ENCODE measurements at places on chromosomes 11 and 22.

DNA sequence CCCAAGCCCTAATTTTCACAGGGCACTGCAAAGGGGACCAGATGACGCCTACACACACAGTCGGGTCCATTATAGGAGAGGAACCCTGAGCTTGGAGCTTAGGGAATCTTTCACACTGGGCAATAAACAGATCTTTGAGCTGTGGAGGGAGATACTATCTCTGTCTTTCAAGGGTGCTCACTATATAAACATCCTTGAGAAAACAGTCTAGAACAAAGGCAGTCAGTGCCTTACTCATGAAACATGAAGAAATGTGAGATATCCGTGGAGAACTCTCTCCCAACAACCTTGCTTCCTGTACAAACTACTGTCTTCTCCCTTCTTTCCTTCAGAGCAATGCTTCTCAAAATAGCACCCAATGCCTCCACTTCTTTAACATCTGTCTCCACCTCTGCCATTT lies 109.0 kb upstream of the APOA1 start:
- DNase-seq: peak; percentile 51

DNA sequence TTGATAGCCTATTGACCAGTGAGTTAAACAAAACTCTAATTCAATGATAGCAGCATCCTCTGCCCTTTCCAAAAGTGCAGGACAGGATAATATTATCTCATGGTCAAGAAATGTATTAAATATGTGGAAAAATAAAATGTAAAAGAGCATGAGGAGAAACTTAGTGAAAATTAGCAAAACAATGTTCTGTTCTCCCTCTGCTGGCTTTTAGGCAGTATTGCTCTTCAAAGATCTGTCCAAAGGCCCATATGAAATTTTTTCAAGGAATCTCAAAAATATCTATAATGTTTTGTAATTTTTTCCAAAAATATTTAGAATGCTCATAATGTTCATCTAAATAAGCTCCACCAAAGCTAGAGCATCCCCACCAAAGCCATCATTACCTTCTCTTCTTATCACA lies 8.3 kb upstream of the ARL14EP start:
- peak; percentile 56 for DNase-seq

GRCh38 chr11:3796801-3797328 lies 489 bp downstream of the NUP98 start:
- DNase-seq: no peak

- peak; percentile 48 for DNase-seq
Observed at GRCh38 chr11:65496304-65497140, 2.3 kb upstream of the MALAT1 start.

GRCh38 chr22:28245579-28246224 lies 326.6 kb upstream of the PITPNB start:
- DNase-seq: no peak

GRCh38 chr11:111409915-111410314 lies 30.8 kb upstream of the POU2AF1 start:
- no peak for DNase-seq

GRCh38 chr11:106770489-106771085 lies 247.7 kb downstream of the GUCY1A2 start:
- peak; percentile 26 for DNase-seq

DNA sequence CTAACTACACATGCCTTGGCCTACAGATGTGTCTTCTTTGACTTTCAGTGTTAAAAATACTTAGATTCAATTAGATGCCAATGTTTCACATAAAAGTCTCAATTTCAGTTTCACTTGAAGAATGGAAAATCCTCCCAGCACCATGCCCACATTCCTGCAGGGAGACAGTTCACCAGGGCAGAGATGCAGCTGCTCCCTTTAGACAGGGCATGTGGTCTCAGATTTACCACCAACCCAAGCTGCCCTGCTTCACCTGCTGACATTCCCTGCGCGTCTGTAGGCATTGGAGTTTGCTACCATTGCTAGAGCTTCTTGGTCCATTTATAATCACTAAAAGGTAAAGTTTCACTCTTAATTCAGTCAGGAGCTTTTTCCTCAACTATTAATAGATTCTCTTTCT lies 113.9 kb downstream of the ARFGAP2 start:
- no peak for DNase-seq

DNA sequence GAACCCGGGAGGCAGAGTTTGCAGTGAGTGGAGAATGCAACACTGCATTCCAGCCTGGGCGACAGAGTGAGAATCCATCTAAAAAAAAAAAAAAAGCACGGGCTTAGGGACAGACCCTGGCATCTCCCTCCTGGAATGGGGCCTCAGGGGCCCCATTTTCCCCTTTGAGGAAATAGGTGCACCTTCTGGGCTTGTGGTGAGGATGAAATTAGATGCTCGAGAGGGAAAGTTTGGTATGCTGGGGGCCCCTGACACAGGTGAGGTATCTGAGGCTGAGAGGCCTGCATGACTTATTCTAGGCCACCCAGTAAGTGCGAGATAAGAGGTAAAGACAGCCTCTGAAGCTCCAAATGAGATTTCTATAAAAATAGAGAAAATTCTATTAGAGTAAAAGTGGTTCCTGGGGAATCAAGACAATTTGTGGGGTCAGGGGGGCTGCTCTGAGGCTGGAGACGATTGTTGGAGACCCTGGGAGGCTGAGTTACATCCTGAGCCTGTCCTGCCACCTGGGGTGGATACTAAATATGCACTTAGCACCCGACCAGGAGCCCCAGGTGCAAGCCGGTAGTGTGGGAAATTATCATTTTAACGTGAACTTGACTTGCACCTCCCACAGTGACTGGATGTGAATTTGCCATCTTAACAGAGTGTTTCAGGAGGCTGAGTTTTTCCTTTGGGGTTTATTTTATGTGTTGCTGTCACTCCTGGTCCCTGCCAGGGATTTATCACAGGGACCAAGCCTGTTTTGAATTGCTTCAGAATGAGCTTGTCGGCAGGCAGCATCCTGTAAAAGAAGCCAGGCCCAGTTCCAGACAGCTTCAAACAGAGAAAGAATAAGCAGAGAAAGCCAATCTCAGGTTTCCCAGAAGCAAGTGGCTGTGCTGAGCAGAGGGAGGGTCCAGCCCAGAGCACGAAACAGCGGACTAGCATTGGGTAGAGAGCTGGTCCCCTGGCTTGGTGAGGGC lies 48.4 kb upstream of the TSKU start:
- peak; percentile 29 for DNase-seq

DNA sequence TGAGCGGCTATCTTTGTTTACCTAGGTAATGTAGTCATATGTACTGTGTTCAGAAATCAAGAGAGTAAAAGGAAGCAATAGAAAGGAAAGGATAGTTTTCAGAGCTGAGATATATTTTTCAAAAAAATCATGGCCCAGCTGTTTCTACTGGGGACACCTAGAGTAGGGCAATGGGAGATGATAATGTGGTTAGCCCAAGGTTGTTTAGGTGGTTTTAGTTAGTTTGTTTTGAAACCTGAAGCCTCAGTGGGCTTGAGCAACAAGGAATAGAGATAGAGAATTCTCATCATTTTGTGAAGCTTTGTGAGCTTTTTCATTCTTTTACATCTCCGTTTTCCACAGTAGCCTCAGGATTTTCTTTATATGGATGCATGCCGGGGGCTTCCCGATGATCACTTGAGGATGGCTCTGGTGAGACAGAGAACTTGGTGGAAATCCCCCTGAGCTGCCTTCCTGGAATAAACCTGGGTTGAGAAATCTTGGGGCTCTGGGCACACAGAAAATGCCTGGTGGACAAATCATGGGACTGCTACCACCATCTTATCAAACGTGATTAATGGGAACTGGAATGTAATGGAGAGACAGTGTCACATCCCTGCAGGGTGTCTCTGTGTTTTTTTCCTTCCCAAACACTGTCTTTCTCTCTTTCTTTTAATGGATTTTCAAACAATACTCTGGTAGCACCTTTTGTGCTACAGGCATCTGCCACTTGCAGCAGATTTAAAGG lies 49.0 kb downstream of the ARHGAP42 start:
- peak; percentile 86 for DNase-seq

GRCh38 chr11:76649011-76649410 lies 21.5 kb downstream of the LRRC32 start:
- peak; percentile 34 for DNase-seq

- no peak for DNase-seq
Observed at GRCh38 chr11:35792148-35792845, 129.7 kb downstream of the TRIM44 start.

- DNase-seq: peak; percentile 82
Observed at GRCh38 chr11:111336582-111337256, 38.4 kb downstream of the POU2AF3 start.

GRCh38 chr11:36478700-36479329 lies 31.3 kb downstream of the TRAF6 start:
- peak; percentile 81 for DNase-seq

DNA sequence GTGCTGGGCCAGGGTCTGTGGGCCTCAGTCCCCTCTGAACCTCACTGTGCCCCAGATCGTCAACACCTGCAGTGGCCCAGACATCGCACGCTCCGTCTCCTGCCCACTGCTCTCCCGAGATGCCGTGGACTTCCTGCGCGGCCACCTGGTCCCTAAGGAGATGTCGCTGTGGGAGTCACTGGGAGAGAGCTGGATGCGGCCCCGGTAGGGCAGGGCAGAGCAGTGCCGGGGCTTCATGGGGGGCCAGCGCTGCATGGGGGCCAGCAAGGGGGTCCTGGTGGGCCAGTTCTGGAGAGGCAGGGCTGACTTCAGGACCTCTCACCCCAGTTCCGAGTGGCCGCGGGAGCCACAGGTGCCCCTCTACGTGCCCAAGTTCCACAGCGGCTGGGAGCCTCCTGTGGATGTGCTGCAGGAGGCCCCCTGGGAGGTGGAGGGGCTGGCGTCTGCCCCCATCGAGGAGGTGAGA lies 16.3 kb downstream of the EPS8L2 start:
- DNase-seq: no peak

DNA sequence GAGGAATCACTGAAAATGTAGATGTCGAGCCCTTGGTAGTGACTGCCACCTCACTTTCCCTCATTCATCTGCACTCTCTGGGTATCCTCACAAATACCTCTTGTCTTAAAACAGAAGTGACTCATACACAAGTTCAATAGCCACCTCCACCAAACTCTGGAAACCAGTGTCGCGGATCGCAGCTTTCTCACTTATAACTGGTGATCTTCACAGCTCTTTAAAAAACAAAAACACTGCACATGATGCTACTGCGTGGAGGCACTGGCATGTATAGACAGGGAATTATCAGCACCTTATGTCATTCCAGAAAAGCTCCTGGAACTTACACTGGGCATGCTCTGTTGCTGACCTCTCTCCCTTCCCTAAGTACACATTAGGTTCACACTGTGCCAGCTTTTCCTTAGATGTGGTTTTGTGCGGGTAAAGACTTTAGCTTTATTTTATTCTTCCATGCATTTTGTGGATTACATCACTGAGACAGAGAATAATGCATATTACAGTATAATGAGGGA lies 425.5 kb upstream of the CADM1 start:
- DNase-seq: no peak

DNA sequence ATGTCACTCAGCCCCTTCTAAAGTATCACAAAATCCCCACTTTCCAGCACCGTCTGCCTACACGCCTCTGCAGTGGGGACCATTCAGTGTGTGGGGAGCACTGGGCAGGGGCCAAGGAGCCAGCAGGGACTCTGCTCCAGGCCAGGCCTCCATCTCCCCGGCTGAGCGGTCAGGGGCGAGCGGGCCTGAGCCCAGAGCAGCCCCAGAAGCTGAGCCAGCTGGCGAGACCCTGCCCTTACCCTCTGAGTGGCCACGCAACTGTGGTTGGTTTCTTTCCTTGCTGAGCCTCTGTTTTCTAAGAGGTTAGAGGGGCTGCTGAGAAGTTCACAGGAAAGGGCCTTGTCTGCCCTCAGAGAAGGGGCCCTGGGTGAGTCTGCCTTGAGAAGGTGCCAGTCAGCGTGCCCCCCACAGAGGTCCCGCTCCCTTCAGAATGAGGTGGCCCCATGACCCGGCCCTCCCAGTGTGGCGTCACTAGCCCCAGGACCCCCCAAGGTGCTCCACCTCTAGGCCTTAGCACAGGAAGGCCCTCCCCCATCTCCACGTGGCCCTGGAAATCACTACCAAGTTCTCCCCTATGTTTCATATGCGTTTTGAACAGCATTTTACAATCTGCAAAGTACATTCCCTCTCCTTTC lies 46.9 kb downstream of the WNT11 start:
- DNase-seq: no peak

GRCh38 chr22:32561756-32562155 lies 87.1 kb downstream of the FBXO7 start:
- DNase-seq: no peak

GRCh38 chr11:61907282-61907681 lies 10.1 kb downstream of the RAB3IL1 start:
- no peak for DNase-seq

- DNase-seq: no peak
Observed at GRCh38 chr11:93497596-93497995, 45.6 kb downstream of the SMCO4 start.

GRCh38 chr11:12356944-12357655 lies 20.3 kb upstream of the PARVA start:
- DNase-seq: no peak

DNA sequence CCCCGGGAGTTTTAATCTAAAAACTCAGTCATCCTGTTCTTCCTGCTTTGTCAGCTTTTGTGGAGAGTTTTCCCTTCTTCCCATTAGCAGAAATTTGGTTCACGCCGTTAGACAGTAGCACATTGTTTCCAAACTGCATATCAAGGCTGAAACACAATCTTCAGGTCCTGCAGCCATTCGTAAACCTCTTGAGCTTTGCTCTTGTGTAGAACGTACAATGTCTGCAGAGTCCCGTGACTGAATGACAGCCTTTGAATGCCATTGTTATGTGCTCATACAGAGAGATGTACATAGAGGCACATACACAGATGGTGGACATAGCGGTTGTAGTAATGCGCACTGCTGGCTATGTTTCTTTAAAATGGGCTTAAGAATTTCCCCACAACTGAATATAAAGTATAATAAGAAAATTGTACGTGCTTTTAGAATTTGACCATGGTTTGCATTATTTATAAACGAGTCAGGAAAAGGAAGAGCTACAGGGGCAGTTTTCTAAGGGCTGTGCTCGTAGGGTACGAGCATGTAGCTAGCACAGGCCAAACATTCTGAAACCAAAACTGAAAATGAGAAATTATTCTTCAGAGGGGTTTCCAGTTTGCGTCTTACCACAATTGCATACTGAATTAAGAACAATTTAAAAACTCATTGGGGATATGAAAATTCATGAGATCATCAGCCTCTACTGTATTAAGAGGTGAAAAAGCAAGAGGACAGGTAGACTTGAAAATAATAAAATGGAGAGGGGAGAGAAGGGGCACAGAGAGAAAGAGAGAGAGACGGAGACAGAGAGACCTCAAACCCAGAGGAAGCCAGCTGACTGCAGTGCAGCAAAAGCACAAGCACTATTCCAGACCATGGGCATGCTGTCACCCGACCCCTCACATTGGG lies 310.1 kb downstream of the CADM1 start:
- no peak for DNase-seq

DNA sequence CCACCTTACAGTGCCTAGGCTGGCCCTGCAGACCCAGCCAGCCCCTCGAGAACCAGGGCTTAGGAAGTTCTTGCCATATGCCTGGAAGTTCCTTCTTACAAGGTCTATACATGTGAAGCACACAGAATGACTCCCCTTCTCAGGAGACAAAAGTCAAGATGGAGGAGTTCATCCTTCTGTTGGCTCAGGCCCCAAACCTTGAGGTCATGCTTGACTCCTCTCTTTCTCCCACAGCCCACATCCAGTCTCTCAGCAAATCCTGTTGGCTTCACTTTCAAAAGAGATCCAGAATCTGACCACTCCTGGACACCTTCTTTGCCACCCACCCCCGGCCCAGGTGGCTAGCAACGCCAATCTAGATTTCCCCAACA lies 1.7 kb upstream of the CD248 start:
- DNase-seq: no peak

All from choroid plexus epithelial cell (primary cell).